ENCODE measurements at places on chromosomes 3 and 15.

- DNase-seq = no peak
Observed at GRCh38 chr3:62238431-62238830, 134.9 kb downstream of the FEZF2 start.

GRCh38 chr15:69114331-69114928 is 46.0 kb upstream of the GLCE start:
- no peak for DNase-seq

GRCh38 chr3:193983846-193984818 is 151.8 kb upstream of the HES1 start:
- DNase-seq = no peak

DNA sequence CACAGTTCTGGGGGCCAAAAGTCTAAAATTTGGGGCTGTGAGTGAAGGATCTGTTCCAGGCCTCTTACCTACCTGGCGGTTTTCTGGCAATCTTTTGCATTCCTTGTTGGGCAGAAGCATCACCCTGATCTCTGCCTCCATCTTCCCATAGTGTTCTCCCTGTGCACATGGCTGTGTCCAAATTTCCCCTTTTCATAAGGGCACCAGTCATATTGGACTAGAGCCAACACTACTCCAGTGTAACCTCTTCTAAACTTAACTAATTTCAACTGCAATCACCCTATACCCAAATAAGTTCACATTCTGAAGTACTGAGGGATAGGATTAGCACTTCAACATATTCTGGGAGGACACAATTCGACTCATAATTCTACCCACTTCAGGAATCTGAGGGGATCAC is 85.0 kb downstream of the CCNL1 start:
- DNase-seq = no peak

GRCh38 chr3:143895805-143896204 is 47.5 kb upstream of the SLC9A9 start:
- peak; percentile 13 for DNase-seq

GRCh38 chr15:25955628-25956027 is 92.5 kb upstream of the ATP10A start:
- no peak for DNase-seq

Measured in SW 1271 (cell line).